ENCODE measurements at places on chromosomes 3 and 15. TPM values are rescaled to one million over a fixed set of nuclear protein-coding genes. Genes with fewer than 3 reads are reported as not detected.

- DNase-seq, result no peak
Observed at GRCh38 chr15:66098022-66098363, 155.6 kb downstream of the MEGF11 start.

- no peak for DNase-seq
Observed at GRCh38 chr15:69616558-69616957, 163.9 kb downstream of the RPLP1 start.

DNA sequence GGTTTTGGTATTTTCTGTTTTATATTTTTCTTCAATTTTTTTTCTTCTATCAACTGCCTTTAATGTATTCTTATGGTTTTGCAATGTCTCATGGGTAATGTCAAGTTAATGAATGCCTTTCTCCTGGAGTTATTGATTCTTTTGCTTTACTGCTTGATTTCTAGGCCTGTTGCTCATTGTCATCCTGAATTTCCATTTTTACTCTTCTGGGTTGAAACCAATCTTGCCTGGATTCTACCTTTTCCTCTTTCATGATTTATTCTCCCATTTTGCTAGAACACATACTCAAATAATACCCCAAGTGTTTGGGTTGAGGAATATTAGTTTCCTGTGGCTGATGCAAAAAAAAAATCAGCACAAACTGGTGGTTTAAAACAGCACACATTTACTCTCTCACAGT is 315.2 kb upstream of the PDZRN3 start:
- no peak for DNase-seq

The PDZRN3 gene
- 6.7 TPM for total RNA-seq

The FGF7 gene
- 6.5 TPM for total RNA-seq
